ENCODE measurements at places on chromosomes 5 and 9.

- DNase-seq: no peak
Observed at GRCh38 chr9:98860871-98861293, 53.4 kb downstream of the GALNT12 start.

DNA sequence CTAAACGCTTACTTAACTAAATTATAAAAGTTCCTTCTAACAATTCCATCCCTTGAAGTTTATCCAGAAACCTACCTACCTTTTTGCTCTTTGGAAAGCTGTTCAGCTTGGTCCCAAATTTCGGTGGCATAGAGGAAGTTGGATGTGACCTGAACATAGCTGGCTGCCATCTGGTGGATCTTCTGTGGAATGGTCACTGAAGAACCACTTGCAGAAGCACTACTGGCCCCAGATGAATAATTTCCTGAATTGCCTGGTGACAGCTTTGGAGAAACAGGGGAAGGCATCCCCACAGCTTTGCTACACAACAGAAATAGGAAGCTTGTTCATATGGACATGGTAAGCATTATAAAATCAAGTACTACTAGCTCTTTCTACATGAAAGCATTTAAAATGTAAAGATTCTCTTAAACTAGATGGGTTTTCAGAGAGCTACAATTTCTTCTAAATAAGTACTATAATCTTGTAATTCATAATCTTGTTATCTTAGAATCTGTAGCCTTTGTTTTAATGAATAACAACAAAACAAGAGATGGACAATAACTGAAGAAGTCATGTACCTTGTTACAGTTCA is 9.9 kb downstream of the LEAP2 start:
- DNase-seq: peak; percentile 55

- DNase-seq: no peak
Observed at GRCh38 chr9:12698266-12698665, 5.1 kb downstream of the TYRP1 start.

- no peak for DNase-seq
Observed at GRCh38 chr9:6739218-6739617, 18.6 kb upstream of the KDM4C start.

DNA sequence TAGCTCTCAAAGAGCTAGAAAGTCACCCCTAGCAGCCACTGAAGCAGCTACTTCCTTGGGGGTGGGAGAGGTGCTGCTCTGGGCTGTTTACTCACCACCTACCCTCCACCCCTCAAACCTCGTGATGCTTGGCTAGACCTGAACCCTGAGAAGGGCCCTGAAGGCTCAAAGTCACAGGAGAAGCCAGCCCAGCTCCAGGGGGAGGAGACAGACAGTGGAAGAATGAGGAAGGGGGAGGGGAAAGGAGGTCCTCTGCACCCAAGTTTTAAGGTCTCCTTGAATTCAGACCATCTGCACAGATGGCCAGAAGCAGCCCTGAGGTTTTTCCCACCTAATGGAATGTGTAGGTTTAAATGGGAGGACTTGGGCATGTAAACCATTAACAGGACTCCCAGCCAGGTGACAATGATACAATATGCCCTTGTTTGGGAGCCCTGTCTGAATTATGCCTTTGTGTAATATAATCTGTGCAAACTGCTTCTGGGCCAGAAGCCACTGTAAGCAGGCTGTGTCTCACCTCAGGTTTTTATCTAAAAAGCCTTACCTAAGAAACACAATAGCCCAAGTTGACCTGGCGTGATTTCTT is 180.5 kb downstream of the PIK3R1 start:
- peak; percentile 84 for DNase-seq

GRCh38 chr5:21219966-21220365 is 1232.0 kb upstream of the CDH18 start:
- no peak for DNase-seq

- no peak for DNase-seq
Observed at GRCh38 chr9:127778280-127779135, at the start of gene SH2D3C. Gene SH2D3C, minus strand, starts transcription at chr9:127778666. Its CDS starts 39 bp downstream, at chr9:127778627.

DNA sequence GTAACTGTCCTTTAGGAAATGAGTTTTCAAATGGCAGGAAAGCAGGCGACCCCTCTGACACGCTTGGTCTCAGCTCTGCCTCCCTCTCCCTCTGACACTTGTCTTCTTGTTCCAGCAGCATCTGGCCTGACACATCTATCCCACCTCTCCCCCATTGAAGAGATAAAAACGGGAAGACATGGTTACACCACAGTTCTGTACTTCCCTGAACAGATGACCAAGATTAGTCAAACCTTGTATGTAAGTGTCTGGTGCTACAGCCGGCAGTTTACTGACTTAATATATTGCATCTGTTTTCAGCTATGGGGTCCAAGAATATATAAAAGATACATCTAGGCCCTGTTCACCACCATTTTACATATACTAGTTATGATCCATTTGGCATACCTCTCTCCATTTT is 29.6 kb upstream of the MLLT3 start:
- DNase-seq: no peak

DNA sequence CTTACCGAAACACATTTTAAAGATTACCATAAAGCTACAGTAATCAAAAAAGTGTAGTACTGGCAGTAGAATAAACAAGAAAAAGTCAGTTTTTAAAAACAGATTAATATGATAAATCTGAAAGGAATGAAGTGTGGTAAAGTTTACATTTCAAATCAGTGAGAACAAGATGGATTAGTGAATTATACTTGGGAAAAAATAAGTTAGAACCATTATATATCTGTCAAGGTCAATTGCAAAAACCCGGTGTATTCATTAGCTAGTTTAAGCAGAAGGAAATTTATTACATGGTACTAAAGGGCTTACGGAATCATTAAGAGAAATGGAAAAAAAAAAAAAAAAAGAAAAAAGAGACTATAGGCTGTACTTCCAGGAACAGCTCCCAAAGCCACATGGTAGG is 164.3 kb downstream of the MUSK start:
- no peak for DNase-seq

- no peak for DNase-seq
Observed at GRCh38 chr5:142032150-142032549, 19.3 kb upstream of the GNPDA1 start.

- no peak for DNase-seq
Observed at GRCh38 chr5:170294556-170294955, 3.0 kb downstream of the LCP2 start.

- no peak for DNase-seq
Observed at GRCh38 chr5:149486726-149487635, 64.3 kb downstream of the CSNK1A1 start.

GRCh38 chr5:178117923-178118701 is 4.8 kb downstream of the N4BP3 start:
- DNase-seq: no peak

GRCh38 chr5:33067291-33067690 is 356.2 kb downstream of the NPR3 start:
- no peak for DNase-seq

- no peak for DNase-seq
Observed at GRCh38 chr5:39024005-39024404, 50.2 kb downstream of the RICTOR start.

DNA sequence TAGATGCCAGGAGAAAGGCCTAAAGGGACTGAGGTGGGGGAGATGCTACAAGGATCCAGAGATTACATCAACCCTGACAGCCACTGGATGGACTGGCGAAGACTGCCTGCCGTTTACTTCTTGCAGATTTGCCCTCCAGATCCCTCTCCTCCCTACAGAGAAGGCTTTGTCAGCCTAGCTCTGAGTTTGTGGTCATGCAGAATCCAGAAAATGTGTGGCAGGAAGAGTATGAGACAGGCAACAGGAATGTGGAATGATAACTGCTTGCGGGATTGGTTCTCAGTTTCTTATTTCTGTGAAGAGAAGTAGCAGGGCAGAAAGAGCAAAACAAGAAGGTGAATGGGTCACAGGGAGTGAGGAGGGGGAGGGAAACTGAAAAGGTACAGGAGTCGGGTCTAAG is 129.6 kb downstream of the TLE1 start:
- DNase-seq: no peak

DNA sequence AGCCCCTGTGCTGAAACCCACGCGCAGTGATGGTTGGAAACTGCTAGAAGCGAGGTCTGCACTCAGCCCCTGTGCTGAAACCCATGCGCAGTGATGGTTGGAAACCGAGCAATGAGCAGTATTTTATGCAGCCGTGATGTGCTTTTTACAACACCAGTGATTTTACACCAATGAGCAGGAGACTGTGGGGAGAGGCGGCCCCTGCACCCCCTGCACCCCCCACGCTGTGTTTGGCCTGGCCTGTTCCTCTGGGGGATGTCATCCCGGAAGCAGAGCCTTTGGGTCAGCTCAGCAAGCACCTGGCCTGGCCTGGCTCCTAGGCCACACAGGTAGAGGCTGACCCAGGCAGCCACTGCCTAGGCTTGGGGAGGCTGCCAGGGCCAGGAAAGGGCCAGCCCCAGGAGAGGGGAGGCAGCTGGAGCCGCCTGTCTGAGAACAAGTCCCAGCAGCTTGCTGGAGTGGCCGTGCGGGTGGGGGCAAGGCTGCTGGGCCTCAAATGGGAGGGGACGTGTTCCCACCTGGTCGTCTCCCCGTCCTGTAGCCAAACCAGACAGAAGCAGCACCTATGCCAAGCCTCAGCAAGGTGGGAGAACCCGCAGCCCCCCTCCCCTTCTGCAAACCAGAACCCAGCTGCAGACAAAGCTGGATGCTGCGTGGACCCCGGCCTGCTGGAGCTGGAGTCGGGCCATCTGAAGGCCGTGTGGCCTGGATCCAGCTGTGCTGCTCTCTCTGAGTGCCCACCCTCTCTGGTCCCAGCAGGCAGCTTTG is 46.8 kb downstream of the DBH start:
- DNase-seq: no peak

- no peak for DNase-seq
Observed at GRCh38 chr9:5566054-5566618, 55.8 kb downstream of the PDCD1LG2 start.

GRCh38 chr5:72369301-72369700 is 49.1 kb downstream of the PTCD2 start:
- DNase-seq: no peak

- DNase-seq: no peak
Observed at GRCh38 chr9:99430301-99430700, 208.2 kb downstream of the SEC61B start.

GRCh38 chr9:121075251-121076036 is 689 bp downstream of the CNTRL start:
- DNase-seq: peak; percentile 39

DNA sequence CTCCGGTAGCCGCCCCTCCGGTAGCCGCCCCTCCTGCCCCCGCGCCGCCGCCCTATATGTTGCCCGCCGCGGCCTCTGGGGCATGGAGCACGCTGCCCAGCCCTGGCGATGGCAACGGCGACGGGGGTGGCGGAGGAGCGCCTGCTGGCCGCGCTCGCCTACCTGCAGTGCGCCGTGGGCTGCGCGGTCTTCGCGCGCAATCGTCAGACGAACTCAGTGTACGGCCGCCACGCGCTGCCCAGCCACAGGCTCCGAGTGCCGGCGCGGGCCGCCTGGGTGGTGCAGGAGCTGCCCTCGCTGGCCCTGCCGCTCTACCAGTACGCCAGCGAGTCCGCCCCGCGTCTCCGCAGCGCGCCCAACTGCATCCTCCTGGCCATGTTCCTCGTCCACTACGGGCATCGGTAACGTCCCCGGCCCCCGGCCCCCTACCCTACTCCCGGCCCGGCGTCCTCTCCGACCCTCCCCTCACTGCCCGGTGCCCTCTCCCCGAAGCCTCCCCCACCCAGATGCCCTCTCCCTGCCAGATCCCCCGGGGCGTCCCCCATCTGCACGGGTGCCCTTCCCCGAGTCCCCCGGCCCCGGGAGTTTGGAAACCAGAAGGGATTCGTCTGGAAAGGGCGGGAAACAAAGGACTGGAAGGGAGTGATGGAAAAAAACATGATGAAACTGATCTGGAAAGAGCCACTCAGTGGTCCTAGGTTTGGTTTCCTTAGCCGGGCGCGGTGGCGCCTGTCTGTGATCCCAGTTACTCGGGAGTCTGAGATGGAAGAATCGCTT is 417 bp downstream of the SRD5A1 start:
- DNase-seq: no peak

- peak; percentile 26 for DNase-seq
Observed at GRCh38 chr5:68074048-68074632, 141.4 kb upstream of the PIK3R1 start.

- no peak for DNase-seq
Observed at GRCh38 chr5:92371889-92372235, 988.7 kb upstream of the ARRDC3 start.

- DNase-seq: no peak
Observed at GRCh38 chr9:68601081-68601480, 60.4 kb upstream of the TMEM252 start.

DNA sequence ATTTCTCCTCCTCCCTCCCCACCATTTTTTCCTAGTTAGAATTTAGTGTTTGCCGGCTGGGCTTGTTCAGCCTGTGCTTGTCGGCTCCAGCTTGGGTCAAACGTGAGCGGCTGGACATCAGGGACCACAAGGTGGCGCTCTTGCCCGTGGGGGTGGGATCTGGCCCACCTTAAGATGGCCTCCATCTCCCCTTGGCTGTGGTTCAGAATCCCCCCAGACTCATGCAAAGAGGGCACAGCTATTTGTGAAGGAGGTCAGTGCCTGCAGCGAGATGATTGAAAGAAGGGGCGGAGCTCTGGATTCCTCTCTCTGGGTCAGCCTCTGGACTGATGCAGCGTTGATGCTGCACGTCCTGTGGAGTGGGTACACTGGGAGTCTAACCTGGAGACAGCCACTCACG is 283.3 kb upstream of the TUT7 start:
- no peak for DNase-seq

GRCh38 chr9:7756088-7756487 is 43.5 kb downstream of the DMAC1 start:
- DNase-seq: no peak

GRCh38 chr5:87103616-87104287 is 163.9 kb upstream of the RASA1 start:
- no peak for DNase-seq

- no peak for DNase-seq
Observed at GRCh38 chr5:132669966-132670882, 3.6 kb upstream of the IL4 start.

GRCh38 chr5:172622091-172623046 is 18.7 kb upstream of the NEURL1B start:
- DNase-seq: no peak

GRCh38 chr9:119221276-119221675 is 148.0 kb downstream of the BRINP1 start:
- DNase-seq: no peak

DNA sequence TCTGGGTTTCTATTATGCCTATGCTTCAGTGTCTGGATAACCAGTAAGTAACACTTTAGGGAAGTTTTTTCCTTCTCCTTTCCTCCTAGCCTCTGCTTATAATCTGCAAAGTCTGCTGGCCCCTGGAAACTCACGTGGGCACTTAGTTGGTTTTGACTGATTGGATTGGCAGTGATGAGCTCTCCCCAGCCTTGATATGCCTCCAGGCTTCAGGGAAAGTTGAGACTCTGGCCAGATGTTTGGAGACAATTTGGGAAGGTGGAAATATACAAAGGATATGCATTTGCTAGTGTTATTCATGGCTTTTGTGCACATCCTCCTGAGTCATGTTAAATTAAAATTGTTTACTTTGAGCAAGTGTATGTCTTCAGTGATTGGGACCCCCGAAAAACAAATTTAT is 160.2 kb upstream of the IL12B start:
- no peak for DNase-seq
